ENCODE measurements at places on chromosomes 7 and 10.

DNA sequence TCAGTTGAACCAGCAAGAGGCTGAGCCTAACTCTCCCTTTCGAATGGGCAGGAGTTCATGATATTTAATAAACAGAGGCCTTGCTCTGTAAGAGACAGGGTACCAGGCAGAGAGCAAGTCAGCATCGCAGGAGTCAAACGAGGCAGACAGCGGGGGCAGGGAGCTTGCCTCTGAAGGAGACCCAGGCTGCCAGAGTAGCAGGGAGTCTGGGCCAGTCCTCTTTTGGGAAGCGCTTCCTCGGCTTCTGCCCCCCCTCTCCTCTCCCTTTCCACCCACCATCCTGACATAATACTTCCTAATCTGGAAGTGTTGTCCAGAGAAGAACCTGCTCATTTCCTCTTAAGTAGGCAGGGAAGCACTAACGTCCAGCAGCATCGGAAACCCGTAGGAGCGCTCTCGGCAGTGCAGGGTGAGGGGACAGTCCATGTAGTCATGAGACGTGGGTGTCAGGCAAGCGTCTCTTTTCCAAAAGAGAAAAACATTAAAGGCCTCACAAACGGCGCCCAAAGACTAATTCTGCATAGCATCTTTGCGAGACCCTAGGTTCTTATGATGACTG lies 171.1 kb downstream of the EGFR start:
- DNase-seq: no peak

DNA sequence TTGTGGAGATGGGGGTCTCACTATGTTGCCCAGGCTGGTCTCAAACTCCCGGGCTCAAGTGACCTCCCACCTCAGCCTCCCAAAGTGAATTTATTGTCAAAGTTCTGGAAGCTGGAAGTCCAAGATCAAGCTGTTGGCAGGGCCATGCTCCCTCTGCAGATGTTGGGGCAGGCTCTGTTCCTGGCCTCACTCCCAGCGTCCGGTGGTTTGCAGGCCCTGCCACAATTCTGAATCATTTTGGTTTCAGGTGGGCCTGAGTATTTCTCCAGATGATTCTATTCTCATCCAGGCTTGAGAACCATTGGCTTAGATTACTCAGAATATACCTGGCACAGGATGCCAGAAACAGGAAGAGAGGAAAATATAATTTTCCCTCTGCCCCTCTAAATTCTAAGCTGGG lies 737.4 kb downstream of the TNS3 start:
- DNase-seq: no peak

DNA sequence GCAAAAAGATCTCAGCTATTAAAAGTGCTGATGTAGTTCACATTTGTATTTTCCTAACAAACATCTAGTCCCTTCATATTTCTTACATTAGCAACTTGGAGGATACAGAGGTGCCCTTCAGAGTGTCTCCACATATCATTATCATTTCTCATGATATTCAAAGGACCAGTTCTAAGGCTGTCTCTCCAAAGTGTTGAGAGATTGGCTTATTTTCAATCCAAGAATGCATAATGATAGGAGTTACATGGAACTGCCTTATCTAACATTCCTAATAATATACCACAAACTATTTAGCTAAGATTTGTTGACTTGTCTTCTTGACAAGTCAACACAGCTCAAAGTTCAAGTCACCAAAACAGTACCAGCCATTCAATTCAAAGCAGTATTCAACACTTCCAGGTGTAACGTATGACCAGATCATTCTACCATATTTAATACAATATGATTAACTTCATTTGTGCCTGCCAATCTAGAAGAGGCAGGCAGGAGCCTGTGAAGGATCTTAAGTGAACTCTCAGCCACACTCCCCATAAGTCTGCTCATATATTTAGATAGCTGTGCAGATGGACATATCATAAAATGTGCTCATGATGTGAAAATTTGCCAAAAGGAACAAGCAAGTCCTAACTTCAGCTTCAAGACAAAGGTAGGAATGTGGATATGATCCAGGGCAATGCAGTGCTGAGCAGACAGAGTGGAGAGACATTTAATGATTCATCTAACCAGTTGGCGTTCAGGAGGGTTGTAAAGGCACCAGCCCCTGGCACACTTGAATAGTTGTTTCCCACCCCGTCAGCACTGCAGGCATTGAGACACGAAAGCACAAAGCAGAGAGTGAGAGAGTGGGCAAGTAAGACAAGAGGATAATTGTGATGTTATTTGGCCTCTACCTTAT lies 108.3 kb downstream of the MTERF1 start:
- no peak for DNase-seq

GRCh38 chr10:114347791-114348190 lies 56.5 kb downstream of the AFAP1L2 start:
- no peak for DNase-seq

- no peak for DNase-seq
Observed at GRCh38 chr7:156759143-156759542, 118.6 kb downstream of the RNF32 start.

- DNase-seq: no peak
Observed at GRCh38 chr7:43669286-43670081, 59.8 kb downstream of the COA1 start.

- DNase-seq: no peak
Observed at GRCh38 chr7:47814905-47815613, 133.2 kb downstream of the PKD1L1 start.

GRCh38 chr10:52261362-52261761 lies 52.7 kb upstream of the DKK1 start:
- DNase-seq: no peak

GRCh38 chr10:61983255-61983654 lies 81.8 kb downstream of the ARID5B start:
- DNase-seq: no peak

GRCh38 chr7:107499731-107500130 lies 29.9 kb downstream of the GPR22 start:
- no peak for DNase-seq

DNA sequence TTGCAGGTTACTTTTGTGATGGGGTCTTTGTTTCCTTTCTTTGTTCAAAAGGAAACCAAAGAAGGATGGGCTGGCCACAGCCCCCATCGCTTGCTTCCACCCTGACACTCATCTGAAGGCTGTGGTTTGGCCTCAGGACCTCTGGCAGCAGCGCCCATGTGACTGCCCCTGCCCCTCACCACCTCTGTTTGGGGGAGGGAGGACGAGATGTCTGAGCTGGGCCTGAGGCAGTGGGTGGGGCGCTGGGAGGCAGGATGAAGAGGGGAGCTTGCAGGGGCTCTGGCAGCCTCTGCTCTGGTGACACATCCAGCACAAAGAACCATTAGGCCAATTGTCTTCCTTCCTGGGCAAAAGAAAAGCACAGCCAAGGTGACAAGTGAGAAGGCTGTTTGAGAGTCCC lies 15.9 kb upstream of the CHST15 start:
- DNase-seq: no peak

GRCh38 chr7:137036768-137037167 lies 168.3 kb downstream of the CHRM2 start:
- DNase-seq: no peak

DNA sequence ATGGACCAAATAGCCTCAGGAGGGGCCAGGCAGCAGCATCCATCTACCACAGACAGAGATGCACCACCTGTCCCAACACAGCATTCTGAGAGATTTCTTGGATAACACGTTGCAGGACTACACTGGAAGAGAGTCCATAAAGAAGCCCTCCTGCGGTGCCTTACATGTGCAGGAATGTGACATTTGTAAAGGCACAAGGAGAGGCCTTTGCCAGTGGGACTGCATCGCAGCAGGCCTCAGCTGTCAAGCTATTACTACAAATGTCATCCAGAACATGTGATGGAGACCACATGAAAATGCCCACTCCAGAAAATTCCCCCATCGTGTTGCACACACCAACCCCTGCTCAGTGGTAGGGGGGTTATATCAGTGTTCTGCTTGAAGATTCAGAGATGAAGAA lies 77.4 kb downstream of the ATXN7L1 start:
- no peak for DNase-seq

GRCh38 chr7:38748056-38748610 lies 117.0 kb upstream of the AMPH start:
- DNase-seq: no peak

GRCh38 chr7:105017657-105018365 lies 3.8 kb downstream of the KMT2E start:
- DNase-seq: no peak

DNA sequence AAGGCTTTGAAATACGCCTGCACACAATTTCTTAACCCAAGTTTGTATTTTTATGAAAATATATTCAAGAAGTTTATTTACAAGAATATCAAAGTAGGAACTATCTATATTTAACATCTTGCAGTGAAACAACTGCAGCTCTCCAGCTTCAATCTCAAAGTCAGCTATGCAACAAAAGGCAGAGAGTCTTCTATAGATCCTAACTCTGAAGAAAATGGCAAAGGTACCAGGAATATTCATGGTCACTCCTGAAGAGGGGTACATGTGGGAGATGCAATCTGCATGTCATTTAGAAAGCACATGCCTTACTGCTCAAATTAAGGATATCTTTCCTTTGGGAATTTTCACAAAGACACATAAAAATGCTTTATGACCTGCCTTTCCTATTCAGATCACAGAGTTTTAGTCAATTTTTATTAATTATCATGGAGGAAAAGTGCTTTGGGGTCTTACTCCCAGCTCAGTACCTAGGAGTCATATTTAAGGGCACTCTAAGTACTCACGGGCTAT lies 1.5 kb downstream of the ANK3 start:
- no peak for DNase-seq

- no peak for DNase-seq
Observed at GRCh38 chr10:73117976-73118743, 7.9 kb downstream of the NUDT13 start.

- DNase-seq: no peak
Observed at GRCh38 chr7:47320296-47320695, 261.6 kb downstream of the TNS3 start.

- DNase-seq: no peak
Observed at GRCh38 chr10:53127686-53128085, 355.1 kb upstream of the MBL2 start.

GRCh38 chr10:32943854-32944661 lies 14.0 kb downstream of the ITGB1 start:
- no peak for DNase-seq

GRCh38 chr7:110854651-110855050 lies 236.3 kb upstream of the LRRN3 start:
- DNase-seq: no peak

DNA sequence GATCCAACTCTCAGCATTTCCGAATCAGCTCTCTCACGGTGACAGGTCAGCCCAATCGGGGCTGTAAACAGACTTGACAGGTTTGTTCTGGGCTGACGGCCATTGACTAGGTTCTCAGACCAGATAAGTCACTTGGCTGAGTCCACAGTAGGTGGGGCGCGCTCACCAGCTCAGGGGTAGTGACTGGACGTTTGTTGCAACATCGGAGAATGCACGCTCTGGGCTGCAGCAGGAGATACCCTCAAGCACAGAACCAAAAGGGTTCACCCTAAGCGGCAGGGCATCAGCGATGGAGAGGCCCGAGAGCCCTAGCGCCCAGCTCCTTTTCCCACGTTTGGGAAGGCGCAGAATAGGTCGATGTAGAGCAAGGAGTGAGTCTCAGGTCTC lies 1.8 kb downstream of the KLLN start:
- DNase-seq: no peak

GRCh38 chr7:109552017-109552416 lies 982.3 kb downstream of the DNAJB9 start:
- no peak for DNase-seq

DNA sequence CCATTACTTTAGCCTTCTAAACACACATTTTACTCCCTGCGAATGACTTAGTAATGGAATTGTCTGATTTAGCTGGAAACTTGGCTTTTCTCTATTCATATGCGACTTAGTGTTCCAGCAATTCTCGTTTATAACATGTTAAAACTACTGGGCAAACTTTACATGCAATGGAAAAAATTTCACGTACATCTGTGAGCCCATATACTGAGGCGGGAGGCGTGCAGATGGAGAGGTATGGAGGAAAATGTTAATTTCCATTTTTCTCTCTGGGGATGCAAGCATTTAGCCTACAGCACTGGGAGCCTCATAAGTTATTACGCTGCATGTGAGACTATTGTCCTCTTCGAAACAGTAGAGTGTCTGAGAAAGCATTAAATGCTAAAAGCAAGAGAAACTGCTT lies 591.5 kb upstream of the ANKRD30A start:
- DNase-seq: no peak

DNA sequence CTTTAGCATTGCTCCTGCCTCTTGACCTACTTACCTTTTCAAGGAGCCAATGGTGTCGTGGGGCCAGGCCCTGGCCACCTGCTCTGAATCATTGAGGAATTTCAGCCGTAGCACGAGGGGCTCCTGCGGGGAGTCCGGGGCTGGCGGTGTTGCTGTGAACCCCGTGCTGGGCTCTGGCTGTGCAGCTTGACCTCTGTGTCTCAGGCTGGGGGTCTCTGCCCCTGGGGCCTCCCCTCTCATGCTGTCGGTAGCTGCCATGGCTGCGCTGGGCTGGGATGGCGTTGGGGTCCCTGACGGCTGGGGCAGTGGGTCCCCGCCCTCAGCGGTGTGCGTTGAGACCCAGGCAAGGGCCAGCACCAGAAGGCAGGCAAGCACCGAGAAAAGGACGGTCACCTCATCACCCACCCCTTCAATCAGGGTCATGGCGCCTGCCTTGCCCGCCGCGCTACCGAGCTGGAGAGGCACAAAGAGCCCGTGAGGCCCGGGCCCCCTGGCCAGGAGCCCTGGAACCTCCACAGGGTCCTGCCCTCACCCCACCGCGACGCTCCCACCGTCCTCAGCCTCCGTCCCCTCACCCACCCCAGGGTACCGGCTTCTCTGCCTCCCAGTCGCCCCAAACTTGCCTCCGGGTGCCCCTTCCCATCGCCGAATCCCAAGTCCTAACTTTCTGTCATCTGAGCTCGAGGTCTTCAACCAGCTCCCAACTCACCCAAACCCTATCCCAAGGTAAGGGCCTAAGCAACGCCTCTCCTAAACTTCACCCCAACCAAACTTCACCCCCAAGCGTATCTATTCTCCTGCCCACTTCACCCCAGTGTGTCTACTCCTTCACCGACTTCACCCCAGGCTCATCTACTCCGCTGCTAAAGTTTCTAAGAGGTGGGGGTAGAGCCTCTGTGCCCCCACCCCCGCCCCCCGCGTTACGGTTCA lies 887 bp downstream of the TMUB1 start:
- no peak for DNase-seq

DNA sequence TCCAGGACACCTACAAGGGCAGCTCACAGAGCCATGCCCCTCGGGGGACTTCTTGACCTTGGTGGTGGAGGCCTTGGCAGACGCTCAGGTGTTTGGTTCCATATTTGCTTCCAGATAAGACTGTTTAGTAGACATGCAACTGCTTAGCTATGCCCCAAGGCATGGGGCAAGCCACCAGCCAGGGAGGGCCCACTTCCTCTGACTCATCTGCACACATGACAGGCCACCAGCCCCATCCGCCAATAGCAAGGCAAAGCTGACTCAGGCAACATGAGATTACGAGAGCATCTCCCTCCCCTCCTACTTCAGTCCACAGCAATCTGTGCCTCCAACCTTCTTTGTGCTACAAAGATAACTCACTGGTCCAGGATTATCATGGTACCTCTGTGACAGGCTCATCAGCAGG lies 54.9 kb downstream of the KCNMA1 start:
- DNase-seq: no peak

- DNase-seq: no peak
Observed at GRCh38 chr7:88396295-88396947, 89.7 kb upstream of the STEAP4 start.

GRCh38 chr7:56483153-56483552 lies 366.9 kb upstream of the NUPR2 start:
- peak; percentile 38 for DNase-seq
